ENCODE measurements at places on chromosomes 6 and 20. TPM values are rescaled to one million over a fixed set of nuclear protein-coding genes. Genes with fewer than 3 reads are reported as not detected.

Gene MUCL3
- total RNA-seq: not detected

Gene DLL1
- 2.9 TPM for total RNA-seq

Gene PBOV1
- not detected for total RNA-seq

DNA sequence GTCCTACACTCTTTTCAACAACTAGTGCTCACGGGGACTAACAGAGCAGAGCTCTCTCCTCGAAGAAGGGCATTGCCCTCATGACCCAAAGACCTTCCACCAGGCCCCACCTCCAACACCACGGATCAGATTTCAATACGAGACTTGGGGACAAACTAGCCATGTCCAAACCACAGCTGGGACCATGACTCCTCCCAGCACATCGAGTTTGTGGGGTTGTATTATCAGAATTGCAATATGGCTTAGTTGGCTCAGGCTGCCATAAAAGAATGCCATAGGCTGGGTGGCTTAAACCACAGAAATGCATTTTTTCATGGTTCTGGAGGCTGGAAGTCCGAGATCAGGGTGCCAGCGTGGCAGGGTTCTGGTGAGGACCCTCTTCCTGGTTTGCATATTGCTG is 189.7 kb upstream of the PMEPA1 start:
- DNase-seq: no peak

DNA sequence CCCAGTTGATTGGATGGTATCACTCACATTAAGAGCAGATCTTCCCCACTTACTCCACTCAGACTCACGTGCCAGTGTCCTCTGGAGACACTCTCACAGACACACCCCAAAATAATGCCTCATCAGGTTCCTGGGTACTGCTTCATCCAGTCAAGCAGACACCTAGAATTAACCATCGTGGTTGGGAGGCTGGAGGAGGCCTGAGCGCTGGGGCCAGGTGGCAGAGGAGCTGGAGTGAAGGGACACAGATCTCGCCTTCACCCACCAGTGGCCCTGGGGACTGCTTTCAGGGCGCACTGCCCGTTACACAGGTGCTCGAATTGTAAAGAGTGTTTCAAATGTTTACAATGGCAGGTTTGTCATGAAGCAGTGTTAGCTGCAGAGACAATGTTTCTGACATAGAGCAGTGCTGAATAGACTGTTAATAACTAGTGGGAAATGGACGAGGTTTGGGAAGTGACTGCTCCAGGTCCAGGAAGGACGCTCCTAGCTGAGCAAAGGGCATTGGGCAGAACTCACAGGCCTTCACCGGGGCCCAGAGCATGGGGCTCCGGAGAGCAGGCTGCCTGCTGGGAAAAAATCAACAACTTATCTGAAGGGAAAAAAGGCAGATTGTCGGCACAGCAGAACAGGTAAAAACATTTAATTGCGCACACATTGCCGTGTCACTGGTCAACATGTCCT is 38.4 kb downstream of the TMEM242 start:
- no peak for DNase-seq

DNA sequence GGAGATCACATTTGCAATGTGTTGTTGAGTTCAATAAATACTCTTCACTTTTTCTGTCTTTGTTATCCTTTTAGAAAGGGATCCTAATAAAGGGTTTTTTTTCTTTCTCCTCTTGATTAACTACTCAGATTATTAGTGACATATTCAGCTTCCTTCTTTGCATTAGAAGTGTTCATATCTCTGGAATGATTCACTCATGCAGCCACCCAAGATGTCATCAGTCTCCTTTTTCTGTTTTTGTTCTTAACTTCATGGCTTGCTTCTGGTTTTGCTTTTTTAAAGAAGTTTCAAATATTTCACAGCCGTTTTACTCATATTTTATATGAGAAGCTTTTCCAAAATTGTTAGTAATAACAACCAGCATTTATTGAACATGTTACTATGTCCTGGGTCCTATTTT is 187.6 kb downstream of the TMEM242 start:
- DNase-seq: no peak

DNA sequence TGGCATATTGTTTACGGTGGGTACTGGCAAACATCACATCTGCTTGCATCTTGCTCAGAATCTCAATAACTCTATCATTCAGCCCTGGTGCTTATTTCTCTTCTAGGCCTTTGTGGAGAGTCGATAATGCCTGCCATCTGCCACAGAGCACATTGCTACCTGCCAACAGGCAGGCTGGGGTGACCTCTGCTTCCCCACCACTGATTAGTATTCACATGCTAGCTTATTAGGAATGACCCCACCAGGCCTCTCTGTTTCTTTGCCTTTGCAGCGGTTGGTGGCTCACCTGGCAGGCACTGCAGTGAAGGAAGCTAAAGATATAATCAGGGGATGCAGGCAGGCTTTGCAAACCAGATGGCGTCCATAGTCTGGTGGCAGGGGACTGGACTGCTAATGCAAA is 154.5 kb downstream of the MMS22L start:
- no peak for DNase-seq

- no peak for DNase-seq
Observed at GRCh38 chr20:17859616-17860232, 108.9 kb downstream of the SNX5 start.

DNA sequence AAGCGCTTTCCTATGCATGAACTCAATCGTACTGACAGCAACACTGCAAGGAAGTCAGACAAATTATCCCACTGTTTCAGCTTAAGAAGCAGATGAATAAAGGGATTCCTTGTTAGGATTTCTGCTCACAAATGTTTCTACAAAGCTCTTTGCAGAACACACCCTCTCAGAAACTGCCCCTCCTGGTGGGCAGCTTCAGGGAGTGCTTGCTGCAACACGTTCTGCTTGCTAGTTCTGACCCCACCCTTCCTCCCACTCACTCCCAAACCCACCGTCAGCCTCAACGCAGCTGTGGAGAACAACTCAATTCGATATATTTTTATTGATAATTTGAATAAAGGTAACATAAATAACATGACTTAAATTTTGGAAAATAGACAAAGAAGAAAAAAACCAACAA is 250.8 kb upstream of the PRDM1 start:
- no peak for DNase-seq

DNA sequence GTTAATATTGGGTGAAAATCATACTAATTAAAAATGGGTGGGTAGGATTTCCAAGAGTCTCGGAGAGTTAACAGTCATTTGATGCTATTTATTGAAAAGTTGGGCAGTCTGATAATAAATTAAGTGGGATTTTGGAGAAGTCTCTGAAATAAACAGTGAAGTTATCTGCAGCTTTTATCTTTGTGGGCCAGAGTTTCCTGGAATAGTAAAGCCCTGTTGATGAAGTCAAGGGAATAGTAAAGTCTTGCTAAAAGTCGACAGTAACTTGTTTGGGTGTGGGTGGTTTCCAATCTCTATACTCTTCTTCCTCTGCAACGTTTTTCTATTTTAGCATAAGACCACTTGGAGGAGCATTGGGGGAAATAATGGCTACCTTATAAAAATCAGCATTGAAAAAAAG is 493.6 kb downstream of the EPM2A start:
- DNase-seq: no peak

GRCh38 chr6:109521080-109521479 is 38.1 kb upstream of the ZBTB24 start:
- no peak for DNase-seq

- DNase-seq: no peak
Observed at GRCh38 chr6:37643851-37644672, 53.6 kb downstream of the MDGA1 start.

GRCh38 chr20:48827855-48828733 is at the start of gene PREX1:
PREX1 (minus strand) TSS chr20:48827999; CDS start chr20:48827860, 139 bp downstream.
- peak; percentile 84 for DNase-seq

Gene GSS
- 21.5 TPM for total RNA-seq

- DNase-seq: no peak
Observed at GRCh38 chr6:150028799-150029198, 3.5 kb upstream of the RAET1L start.

DNA sequence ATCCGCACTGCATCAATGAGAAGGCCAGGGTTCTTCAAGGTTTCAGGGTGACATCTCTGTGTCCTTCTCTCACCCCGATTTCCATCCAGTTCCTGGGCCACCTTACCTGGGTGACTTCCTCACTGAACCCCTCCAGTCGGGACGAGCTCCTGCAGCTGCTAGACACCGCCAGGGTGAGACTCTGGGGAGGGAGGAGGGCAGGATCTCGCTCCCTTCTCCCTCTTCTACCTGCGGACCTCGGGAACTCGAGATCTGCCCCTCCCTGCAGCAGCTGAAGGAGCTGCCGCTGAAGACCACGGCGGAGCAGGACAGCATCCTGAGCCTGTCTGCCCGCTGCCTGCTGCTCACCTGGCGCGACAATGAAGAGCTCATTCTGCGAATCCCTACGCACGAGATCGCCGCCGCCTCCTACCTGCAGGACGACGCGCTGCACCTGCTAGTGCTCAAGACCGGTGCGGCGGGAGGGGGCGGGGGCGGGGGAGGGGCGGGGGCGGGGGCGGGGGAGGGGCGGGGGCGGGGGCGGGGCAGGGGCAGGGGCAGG is 7.5 kb downstream of the CCM2L start:
- DNase-seq: no peak

Gene SPAG4
- total RNA-seq: 2.1 TPM

GRCh38 chr6:53889365-53889764 is 94.6 kb downstream of the LRRC1 start:
- DNase-seq: no peak

Gene SLC17A3
- total RNA-seq: not detected

GRCh38 chr20:41154436-41155176 is 17.3 kb downstream of the PLCG1 start:
- peak; percentile 28 for DNase-seq

GRCh38 chr20:11791316-11791715 is 126.4 kb upstream of the BTBD3 start:
- DNase-seq: no peak

GRCh38 chr6:55874316-55874715 is 1.1 kb downstream of the BMP5 start:
- no peak for DNase-seq

- no peak for DNase-seq
Observed at GRCh38 chr6:130853555-130854183, 26.5 kb downstream of the SMLR1 start.

Gene TREM2
- total RNA-seq: 0.49 TPM

DNA sequence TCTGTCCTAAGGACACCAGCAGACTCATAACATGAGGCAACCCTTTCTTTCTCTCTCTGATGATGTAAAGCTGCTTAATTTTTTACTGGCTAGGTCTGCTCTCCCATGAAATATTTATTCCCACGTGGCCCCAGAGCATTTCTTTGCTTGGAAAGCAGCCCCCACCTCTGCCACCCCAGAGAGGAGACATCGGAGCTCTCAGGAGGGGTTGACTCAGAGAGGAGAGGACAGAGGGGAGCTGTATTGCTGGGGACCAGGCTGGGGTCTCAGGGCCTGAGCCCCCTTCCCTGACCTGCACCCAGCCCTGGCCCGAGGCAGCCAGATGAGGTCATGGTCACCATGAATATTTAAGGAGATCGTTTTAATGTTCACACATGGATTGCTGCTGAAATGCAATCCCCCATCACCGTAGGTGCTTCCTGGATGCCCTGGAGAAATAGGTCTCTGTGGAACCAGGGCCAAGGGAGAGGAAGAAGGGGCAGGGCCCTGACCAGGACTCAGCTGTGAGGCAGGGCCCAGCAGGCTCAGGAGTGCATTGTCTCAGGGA is 117.5 kb downstream of the DLL1 start:
- no peak for DNase-seq

GRCh38 chr20:48293671-48294070 is 508.4 kb upstream of the SULF2 start:
- DNase-seq: no peak

DNA sequence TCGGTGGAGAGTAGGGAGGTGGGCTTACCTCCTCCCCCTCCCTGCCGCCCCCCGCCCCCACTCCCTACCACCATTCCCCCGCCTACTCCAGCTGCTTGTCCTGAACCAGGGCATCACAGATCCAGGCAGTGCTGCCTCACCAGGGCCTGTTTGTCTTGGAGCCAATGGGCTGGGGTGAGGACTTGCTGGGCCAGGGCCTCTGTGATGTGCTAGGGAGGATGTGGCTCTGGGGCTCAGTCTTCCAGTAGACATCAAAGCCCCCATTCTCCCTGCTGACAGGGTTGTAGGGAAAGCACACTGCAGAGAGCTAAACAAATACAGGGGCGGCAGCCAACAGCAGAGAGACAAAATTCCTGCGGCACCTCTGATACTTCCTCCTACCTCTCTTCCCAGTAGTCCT is 48.2 kb upstream of the NXT1 start:
- DNase-seq: no peak

DNA sequence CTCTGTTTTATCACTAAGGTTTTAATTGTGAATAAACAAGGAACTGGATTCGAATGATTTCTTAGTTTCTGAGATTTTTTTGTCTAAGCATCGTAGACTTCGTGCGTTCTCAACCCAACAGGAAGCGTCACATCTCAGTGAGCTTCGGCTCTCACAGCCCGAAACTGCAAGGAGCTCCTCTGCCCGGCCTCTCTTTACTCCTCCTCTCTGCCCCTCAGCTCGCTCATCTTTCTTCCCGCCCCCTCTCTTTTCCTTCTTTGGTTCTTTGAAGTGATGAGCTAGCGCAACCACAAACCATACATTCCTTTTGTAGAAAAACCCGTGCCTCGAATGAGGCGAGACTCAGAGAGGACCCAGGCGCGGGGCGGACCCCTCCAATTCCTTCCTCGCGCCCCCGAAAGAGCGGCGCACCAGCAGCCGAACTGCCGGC is 480 bp upstream of the NT5E start:
- no peak for DNase-seq

Gene RAD21L1
- total RNA-seq: not detected

Gene PDYN
- not detected for total RNA-seq

GRCh38 chr6:157675831-157676230 is 147.2 kb upstream of the SNX9 start:
- no peak for DNase-seq

DNA sequence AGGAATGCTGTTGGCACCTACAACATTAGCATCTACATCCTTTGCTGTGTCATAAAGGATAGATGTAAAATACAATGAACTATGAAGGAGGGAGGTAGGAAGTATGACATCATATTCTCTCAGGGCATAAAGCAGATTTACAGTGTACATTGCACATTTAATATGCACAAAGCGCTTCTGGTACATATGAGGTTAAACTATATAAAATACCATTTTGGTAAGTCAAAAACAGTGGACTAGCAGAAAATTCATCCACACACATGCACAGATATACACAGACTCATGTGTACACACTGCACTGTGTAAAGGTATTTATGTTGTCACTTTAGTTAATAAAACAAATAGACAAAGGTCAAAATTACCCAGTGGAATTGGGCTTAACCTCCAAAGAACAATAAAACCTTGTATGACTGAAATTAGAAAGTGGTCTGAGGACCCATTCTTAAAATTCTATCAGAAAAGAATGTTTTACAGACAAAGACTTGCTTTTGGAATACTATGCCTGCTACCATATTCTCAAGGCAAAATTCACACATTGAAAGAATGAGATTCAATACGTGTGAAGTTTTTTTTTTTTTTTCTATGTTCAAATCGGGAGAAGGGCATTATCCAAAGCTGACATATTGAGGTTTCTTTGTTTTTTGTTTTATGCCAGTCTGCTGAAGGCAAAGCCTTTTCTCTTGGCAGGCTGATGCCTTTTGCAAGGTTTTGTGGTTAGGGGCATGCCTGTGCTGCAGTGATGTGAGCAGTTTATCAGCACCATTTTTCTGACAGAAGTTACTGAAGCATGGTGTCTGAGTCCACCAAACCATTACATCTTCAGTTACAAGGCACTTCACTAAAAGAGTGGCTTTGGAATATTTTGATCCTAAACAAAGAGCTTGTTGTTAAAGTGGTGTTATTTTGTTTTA is 199.0 kb downstream of the PLCB1 start:
- DNase-seq: no peak

Gene ERVFRD-1
- 0.11 TPM for total RNA-seq

GRCh38 chr20:37314617-37315016 is 25.2 kb downstream of the MANBAL start:
- DNase-seq: peak; percentile 70

Gene GJA1
- total RNA-seq: 20.2 TPM

- DNase-seq: no peak
Observed at GRCh38 chr6:40753675-40754448, 166.7 kb upstream of the LRFN2 start.

Gene TNFRSF6B
- 1.6 TPM for total RNA-seq
